ENCODE measurements at places on chromosomes 7 and 10.

DNA sequence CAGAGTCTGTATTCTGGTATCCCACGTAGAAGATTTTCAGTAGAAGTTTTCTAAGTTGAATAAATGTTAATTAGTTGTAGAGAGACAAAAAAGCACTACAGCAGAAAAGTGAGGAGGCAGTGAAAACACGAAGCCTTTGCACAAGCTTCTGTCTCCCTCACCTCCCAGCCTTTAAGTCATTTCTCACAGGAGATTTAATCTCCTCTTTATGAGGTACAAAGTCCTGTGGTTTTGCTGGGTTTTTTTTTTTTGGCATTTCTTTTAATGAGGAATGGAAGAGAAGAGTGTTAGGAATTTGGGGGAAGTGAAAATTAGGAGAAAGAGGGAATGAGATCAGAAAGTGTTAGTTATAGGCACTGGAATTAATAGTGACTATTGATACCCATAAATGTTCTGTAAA lies 21.5 kb downstream of the SPAG6 start:
- no peak for DNase-seq

DNA sequence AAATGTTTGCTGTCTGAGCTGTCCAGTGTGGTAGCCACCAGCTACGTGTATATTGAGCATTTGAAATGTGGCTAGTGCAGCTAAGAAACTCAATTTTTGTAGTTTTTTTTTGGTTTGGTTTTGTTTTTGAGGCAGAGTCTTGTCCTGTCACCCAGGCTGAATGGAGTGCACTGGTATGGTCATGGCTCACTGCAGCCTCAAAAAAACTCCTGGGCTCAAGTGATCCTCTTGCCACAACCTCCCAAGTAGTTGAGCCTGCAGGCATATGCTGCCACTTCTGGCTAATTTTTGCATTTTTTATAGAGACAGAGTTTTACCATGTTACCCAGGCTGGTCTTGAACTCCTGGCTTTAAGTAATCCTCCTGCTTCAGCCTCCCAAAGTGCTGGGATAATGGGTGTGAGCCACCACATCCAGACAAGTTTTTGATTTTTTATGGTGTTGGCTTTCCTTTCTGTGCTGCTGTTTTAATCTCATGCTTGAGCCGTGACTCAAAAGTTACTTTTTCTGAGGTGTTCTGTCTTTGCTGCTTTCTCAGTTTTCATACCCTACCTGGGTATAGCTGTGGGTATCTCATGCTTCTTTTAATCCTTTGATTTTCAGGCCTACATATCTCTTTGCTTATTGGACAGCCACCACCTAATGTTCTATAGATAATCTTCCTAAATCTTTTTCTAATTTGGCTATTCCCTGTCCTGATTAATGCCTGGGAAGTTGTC lies 16.0 kb downstream of the WAC start:
- no peak for DNase-seq

DNA sequence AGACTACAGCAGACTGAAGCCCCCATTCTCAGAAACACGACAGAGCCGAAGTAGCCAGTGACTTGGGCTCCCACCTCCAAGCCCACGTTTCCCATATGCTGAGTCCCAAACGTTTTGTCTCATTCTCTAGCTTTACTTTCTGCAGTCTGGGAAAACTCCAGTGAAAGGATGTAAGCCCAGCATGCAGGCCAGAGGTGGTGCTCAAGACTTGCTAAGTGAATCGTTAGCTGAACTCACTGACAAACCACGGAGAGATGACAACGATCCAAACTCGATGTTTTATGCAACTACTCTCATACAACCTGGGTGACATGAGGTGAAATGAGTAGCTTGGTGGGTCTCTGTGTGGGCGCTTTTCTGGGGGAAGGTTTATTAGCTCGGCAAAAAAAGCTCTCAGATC lies 731.8 kb downstream of the SUGCT start:
- no peak for DNase-seq

DNA sequence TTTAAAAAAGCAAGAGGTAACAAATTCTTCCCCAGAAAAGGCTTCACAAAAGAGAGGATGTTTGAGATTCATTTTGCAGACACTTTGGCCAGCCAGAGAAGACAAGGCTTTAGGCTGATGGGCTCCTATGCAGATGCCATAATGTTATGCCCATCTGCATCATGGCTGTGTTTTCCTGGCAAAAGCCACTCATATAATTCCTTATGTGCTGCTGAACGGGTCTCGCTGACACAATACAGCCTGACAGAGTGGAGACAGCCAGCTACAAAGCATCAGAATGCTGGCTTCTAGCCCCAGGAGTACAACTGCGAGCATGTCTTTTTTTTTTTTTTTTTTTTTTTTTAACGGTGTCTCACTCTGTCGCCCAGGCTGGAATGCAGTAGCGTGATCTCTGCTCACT lies 1157.4 kb upstream of the AUTS2 start:
- DNase-seq = no peak

DNA sequence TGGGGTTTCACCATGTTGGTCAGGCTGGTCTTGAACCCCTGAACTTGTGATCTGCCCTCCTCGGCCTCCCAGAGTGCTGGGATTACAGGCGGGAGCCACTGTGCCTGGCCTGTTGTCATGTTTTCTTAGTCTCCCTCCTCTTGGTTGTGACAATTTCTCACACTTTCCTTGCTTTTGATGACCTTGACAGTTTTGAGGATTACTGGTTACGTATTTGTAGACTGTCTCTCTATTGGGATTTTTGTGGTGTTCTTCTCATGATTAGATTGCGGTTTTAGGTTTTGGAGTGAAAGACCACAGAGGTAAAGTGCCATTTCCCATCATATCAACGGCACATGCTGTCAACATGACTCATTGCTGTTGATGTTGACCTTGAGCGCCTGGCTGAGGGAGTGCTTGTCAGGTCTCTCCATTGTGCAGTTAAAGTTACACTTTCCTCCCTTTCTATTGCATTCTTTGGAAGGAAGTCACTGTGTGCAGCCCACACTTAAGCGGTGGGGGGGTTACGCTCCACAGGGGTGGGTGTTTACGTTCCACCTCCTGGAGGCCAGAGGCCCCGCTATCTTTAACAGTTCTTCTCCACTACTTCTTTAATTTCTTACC lies 10.8 kb downstream of the NEURL1 start:
- DNase-seq = no peak

DNA sequence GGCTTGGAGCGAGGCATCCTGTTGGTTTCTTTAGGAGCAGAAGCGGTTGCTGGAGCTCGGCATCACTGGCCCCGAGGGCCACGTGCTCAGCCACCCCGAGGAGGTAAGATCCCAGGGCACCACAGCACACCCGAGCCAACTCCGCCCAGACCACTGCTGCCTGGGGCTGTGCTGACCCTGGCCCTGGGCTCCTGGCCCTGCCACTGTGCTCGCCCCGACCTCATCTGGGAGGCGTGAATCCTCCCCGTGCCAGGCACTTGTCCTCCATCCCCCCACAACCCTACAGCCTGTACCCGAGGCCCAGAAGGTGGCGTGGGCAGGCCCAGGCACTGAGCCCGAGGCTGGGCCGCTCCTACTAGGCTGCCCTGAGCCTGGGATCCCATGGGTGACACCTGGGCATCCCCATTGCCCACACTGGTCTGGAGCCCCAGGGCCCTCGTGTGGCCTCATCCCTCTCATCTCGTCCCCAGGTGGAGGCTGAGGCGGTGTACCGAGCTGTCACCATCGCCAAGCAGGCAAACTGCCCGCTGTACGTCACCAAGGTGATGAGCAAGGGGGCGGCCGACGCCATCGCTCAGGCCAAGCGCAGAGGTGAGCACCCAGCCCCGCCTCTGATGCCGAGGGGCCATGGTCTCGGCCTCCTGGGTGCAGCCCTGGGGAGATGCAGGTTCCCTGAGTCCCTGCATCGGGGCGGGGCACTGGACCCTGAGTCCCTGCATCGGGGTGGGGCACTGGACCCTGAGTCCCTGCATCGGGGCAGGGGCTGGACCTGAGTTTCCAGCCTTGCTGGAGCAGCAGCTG lies 11.8 kb downstream of the DPYSL4 start:
- no peak for DNase-seq
